ENCODE measurements at places on chromosomes 7 and 10. TPM values are rescaled to one million over a fixed set of nuclear protein-coding genes. Genes with fewer than 3 reads are reported as not detected.
A peak's percentile ranks its signal among the peaks of the same experiment; 100 is the strongest.

GRCh38 chr10:133279326-133280226 lies 2.9 kb upstream of the ADAM8 start:
- no peak for DNase-seq

DNA sequence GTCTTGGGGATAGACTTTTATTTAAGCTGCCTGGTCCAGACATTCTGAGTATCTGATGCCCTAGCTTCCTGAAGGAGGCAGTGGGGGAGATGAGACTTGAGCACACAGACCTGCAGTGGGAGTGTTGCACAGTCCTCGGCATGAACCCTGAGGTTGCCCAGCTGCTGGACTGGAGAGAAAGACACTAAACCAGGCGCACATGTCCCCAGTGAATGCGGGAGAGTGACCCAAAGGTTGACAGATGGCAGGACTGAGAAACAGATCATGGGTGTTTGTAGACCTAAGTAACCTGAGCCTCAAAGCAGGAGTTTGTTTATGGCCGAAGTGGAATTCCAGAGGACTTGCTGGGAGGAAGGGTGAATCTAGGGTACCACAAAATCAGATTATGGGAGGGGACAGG lies 15.7 kb upstream of the MSRB2 start:
- DNase-seq, result no peak

Gene PAPSS2
- total RNA-seq, result 100 TPM

- no peak for DNase-seq
Observed at GRCh38 chr10:79155301-79156081, 86.7 kb downstream of the ZMIZ1 start.

- no peak for DNase-seq
Observed at GRCh38 chr7:55473932-55474331, 98.4 kb downstream of the VOPP1 start.

Gene CYP3A5
- total RNA-seq, result 11.0 TPM

- no peak for DNase-seq
Observed at GRCh38 chr10:58932577-58933314, 243.7 kb upstream of the PHYHIPL start.

DNA sequence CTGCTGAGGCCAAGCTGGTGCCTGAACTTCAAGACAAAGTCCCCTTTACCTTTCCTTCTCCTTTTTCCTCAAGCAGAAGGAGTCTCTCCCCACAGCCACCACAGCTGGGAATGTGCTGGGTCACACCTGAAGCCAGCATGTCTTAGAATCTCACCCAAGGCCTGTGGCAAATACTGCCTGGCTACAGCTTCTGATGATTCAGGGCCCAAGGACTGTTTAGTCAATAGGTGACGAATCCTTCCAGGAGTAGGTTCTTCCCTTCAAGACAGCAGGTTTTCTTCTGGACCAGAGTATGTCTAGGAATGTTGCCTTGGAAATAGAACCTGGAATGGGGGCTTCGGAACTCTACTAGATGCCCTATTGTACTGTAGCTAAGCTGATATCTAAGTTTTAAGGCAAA lies 374.6 kb downstream of the KIF20B start:
- no peak for DNase-seq

Gene TMEM270
- total RNA-seq, result not detected

- no peak for DNase-seq
Observed at GRCh38 chr10:75043256-75044131, 68.0 kb upstream of the SAMD8 start.

GRCh38 chr10:103910442-103911012 lies 7.5 kb downstream of the STN1 start:
- DNase-seq, result no peak

GRCh38 chr10:113922787-113923570 lies 68.5 kb downstream of the NHLRC2 start:
- no peak for DNase-seq

DNA sequence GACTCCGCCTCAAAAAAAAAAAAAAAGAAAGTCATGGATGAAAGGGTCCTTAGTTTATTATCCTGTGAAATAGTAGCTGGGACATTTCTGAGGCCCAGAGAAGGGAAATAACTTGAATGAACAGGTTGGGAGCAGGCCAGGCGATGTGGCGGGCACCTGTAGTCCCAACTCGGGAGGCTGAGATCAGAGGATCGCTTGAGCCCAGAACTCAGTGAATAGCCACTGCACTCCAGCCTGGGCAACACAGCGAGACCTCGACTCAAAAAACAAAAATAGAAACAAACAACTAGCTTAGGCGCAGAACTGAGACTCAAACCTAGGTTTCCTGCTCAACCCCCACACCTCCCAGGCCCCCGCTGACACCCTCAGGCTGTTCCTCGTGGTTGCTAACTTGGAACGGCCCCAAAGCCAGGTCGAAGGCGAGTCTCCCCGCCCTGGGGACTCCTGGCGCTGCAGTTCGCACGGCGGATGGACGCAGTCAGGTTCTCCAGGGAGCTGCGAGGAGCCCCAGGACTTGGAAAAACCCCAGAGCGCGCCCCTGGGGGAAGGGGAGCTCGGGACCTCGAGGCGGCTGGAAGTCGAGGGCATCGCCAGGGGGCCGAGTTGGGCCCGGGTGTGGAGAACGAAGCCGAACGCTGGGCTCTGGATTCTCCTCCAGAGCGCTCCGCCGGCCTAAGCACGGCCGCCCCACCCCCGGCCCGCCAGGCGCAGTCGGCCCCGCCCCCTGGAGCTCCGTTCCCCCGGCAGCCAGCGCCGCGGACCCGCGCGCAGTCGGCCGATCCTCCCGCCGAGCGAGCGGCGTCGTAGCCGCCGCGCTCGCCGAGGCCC lies at the start of gene STOX1:
Gene STOX1 (plus strand): TSS at position 768 of the 828 bp plus-strand sequence. CDS start 93 bp downstream, outside the sequence.
- DNase-seq, result peak; percentile 79

- no peak for DNase-seq
Observed at GRCh38 chr10:110865186-110865808, 6.4 kb upstream of the PDCD4 start.

GRCh38 chr10:63657761-63658160 lies 136.6 kb downstream of the REEP3 start:
- no peak for DNase-seq

DNA sequence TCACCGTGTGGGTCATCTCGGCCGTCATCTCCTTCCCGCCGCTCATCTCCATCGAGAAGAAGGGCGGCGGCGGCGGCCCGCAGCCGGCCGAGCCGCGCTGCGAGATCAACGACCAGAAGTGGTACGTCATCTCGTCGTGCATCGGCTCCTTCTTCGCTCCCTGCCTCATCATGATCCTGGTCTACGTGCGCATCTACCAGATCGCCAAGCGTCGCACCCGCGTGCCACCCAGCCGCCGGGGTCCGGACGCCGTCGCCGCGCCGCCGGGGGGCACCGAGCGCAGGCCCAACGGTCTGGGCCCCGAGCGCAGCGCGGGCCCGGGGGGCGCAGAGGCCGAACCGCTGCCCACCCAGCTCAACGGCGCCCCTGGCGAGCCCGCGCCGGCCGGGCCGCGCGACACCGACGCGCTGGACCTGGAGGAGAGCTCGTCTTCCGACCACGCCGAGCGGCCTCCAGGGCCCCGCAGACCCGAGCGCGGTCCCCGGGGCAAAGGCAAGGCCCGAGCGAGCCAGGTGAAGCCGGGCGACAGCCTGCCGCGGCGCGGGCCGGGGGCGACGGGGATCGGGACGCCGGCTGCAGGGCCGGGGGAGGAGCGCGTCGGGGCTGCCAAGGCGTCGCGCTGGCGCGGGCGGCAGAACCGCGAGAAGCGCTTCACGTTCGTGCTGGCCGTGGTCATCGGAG lies 1.8 kb downstream of the ADRA2A start:
- DNase-seq, result peak; percentile 12

Gene ZSCAN25
- 24.0 TPM for total RNA-seq

DNA sequence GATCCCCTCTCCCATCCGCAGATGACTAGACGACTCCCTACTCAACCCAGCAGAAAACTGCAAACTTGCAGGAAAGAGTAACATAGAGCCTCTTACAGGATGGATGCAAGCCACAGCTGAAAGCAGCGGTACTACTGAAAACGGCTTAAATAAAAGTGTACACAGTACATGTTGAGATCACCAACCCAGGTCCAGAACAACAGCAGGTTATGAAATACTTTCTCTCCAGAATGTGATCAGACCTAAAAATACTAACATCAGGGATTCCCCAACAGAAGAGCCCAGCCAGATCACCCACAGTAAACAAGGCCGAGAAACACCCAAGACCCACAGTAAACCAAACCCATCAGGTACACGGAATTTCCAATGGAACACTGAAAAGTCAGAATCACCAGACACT lies 13.2 kb downstream of the ATE1 start:
- no peak for DNase-seq

Gene SPDYE3
- total RNA-seq, result not detected

DNA sequence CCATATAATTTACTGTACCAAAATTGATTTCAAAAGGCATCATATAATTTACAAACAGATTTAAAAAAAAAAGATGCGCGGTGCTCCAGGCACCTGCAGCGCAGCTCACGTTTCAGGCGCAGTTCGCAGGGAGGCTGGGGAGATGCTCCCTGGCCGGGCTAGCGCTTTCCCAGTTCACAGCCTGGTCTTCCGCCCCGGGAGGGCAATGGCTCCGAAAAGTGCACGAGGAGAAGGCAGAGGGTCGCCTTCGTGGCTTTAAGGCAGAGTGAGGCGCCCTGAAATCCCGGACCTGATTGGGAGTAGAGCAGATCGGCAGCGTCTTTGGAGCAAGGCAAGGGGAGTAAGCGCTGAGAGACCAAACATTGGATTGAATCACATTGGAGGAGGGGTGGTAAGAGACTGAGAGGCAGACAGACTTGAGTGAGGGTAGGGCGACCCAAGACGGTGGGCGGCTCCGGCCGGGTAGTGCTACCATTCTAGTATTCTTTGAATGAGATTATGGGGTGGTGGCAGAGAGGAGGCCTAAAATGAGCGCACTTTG lies 1.5 kb downstream of the NEUROG3 start:
- no peak for DNase-seq

Gene ARMC3
- total RNA-seq, result 32.8 TPM

Gene PLAU
- total RNA-seq, result 13.5 TPM

DNA sequence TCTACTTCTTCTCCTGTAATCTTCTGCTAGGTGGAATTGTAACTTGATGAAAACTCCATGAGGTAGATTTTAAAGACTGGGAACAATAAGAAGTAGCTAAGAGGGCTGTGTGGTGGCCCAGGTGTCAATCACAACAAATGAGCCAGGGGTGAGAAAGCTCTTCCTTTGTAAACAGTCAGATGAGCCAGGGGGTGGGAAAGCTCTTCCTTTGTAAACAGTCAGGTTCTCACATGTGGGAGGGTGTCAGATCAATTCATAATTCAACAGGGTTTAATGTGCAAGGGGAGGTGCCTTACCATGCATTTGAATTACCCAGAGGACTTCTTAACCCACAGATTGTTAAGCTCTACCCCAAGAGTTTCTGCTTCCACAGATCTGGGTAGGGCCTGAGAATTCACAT lies 312.4 kb upstream of the AUTS2 start:
- DNase-seq, result no peak

DNA sequence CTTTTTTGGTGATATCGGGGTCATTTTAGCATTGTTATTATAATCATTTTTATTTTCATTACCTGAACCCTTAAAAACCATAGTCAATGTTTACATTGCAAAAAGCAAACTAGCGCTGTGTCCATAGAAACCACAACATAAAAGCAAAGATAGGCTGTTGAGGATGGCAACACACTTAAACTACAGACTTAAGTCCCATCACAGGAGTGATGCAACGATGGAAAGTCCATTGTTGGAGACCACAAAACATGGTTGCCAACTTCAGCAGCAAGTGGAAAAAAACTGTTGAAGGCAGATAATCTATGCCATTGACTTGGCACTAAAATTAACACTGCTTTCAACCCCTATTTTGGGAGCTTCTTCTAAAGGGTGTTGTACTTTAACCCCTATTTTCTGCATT lies 398.8 kb upstream of the IGFBP3 start:
- no peak for DNase-seq

DNA sequence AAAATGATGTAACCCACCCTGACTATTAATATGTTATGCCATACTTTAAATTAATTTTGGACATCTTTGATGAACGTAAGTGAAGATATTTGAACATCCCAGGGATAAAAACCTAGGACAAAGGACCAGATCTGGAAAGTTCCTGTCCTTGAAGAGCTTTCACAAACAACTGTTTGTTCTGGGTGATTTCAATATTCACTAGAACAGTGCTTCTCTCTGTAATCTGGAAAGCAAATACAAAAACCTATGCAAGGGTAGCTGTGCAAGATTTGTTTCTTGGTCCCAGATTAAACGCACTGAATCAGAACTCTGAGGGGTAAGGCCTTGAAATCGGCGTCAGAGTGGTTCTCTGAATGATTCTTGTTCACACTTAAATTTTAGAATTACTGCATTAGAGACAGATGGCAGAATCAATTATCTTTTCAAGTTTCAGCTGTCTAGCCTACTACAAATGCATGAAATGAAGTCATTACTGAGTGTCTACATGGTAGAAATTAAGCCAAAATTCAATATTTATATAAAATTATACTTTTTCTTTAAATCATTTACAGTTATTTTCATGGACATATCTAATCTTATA lies 69.6 kb upstream of the CSTF2T start:
- no peak for DNase-seq

GRCh38 chr10:132532749-132533560 lies 4.6 kb upstream of the INPP5A start:
- DNase-seq, result no peak

DNA sequence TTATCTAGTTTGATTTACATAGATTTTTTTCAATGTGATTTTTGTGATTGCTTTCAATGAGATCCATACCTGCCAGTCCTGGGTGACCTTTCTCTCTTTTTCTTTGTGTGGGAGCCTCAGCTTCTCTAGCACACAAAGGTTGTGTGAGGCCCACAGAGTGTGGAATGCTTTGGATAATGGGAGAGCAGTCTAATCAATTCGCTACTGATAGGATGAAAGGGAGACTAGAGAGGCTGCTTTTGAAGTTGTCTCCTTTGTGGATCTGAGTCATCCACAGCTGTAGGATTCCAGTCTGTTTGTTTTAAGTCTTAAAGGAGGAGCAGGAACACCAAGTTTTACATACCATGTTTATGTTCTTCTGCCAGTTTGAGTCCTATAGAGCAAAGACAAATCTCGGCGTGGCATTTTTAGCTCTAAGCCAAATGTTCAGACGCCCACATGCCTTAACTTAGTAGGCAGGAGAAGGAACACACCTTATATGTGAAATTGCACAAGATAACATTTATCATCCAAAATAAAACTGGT lies 330.0 kb downstream of the ARL4A start:
- no peak for DNase-seq

Gene NXPH1
- total RNA-seq, result 0.09 TPM

DNA sequence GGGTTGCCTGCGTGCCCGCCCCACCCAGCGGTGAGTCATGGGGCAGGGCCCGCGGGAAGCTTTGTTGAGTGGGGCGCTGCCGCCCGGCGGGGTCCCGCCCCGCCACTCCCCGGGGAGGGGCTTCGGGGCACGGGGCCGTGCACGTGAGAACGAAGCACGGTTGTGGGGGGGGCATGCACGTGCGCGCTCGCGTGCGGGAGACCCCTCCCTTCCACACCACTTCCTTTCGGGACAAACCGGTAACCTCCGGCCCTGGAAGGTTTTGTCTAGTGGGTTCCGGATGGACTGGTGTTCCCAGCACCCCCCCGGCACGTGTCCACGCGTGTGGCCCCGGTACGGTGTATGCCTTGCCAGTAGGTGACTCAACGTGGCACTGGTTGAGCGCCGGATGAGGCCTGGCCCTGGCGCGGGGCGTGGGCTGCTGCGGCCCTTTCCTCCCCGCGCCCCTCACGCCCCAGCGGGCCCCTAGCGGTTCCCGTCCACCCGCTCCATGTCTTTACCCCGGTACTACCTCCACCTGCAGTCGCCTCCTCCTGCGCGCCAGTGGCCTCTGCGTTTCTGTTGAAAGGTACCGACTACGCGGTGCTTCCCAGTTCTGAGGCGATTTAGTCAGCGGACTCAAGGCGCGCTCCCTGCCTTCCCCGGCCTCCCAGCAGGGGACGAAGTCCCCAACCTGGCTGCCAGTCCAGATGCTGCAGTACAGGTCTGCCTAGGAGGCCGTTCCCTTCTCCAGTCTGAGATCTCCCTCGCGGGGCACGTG lies 3.1 kb downstream of the ADIRF start:
- DNase-seq, result peak; percentile 84

All from lung (tissue), 17 donors.